ENCODE measurements at places on chromosomes 6 and 20. TPM values are rescaled to one million over a fixed set of nuclear protein-coding genes. Genes with fewer than 3 reads are reported as not detected.

- DNase-seq: no peak
Observed at GRCh38 chr6:166687879-166688205, 60.8 kb upstream of the RPS6KA2 start.

The PSMF1 gene
- 123 TPM for total RNA-seq

- no peak for DNase-seq
Observed at GRCh38 chr20:11249683-11250082, 575.9 kb upstream of the JAG1 start.

DNA sequence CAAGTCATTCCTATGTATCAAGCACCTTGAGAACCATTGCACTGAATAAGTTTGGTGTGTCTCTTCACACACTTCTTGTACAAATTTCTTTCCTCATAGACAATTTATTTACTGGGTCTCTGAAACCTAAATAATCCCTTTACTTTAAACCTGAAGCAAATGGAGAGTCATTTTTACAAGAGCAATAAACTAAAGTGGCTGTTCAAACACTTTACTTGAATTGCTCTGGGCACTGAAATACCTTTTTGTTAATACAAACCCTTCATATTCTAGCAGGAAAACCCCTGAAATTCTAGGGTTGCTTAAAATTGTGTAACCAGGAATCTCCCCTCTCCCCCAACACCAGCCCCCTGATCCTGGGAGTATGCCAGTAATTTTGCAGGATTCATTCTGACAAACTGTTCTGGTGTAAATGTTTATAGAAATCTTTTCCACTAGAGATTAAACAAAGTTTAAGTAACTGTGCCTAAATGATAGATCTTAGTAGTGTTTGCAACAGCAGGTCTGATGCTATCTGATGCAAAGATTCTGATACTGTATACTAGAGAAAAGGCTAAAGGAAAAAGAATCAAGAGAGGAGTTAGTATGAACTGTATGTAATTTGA is 13.4 kb downstream of the RSPO3 start:
- no peak for DNase-seq

DNA sequence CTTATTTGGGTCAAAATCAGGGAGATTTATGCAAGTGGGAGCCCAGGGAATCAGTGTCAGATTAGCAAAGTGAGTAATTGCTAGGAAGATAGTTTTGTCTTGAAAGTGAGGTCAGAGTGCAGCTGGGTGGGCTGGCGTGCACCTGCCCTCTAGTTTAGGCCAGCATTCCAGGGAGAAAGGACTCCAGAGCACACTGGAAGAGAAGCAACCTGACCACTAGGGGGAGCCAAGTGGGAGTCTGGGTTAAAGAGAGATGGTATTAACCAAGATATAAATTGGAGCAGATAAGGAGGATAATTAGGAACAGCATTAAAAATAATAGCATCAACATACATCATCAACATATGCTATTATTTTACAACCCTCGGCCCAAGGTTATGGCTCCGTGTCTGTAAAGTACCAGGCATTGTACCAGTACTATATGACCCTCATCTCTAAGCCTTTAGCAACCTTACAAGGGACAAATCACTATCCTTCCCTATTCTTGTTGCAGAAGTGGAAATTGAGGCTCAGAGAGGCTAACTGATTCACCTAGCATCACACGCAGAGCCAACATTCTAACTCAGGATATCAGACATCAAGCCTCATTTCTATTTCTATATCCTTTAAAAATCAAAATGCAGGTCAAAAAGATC is 57.8 kb downstream of the SLC2A10 start:
- DNase-seq: no peak

DNA sequence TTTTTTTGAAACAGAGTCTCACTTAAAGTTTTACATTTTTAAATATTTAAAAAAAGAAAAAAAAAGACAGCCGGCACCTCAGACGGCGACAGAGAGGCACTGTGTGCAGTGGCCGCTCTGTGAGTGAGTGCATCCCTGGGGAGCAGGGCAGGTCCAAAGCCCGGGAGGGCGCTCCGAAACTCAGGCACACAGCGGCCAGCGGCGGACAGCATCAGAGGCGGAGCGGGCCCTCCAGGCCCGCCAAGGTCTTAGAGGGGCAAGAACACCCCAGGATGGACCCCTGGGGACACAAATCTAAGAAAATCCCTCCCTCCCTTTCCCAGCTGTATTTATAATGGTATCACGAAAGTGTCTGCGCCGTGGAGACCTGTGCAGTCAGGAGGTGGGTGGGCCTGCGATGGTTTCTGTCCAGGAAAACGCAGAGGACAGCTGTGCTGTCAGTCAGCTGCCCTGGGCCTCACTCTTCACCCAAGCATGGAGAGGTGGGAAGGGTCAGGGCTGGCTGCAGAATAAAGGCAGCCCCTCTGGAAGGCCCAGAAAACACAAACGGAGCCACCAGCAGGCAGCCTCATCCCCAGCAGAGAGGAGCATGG is 43.8 kb downstream of the TAF4 start:
- no peak for DNase-seq

- no peak for DNase-seq
Observed at GRCh38 chr6:112188906-112189305, 65.5 kb downstream of the LAMA4 start.

The KCNK5 gene
- 0.83 TPM for total RNA-seq

DNA sequence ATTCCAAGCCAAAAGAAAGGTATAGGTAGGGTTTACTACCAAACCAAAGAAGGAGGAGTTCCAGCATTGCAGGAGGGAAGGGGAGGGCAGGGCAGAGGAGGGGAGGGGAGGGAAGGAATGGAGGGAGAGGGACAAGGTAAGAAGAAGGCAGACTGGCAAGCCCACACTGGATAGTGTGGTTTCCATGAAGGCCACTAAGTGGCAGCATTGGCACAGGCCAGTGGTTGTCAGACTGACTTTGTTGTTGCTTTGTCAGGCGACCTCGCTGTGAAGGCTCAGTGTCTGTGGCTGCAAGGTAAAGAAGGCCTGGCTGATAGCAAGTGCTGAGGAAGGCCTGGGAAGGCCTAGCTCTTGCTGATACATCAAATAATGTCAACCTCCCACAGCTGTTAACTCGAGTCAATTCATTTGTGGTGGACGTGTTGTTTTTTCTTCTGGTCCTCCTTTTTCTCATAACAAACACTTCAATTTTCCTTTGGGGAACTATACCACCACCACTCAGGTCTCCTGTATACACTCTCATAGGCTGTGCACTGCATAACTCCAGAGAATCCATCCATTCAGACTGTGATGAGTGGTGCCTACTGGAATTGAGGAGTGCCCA is 7.7 kb upstream of the ZNF334 start:
- peak; percentile 43 for DNase-seq

GRCh38 chr6:36840432-36841403 is 1.5 kb upstream of the CPNE5 start:
- DNase-seq: peak; percentile 59

- DNase-seq: no peak
Observed at GRCh38 chr6:126657561-126658175, 317.8 kb downstream of the CENPW start.

GRCh38 chr20:63056236-63057170 is 49.7 kb upstream of the BHLHE23 start:
- DNase-seq: peak; percentile 34

DNA sequence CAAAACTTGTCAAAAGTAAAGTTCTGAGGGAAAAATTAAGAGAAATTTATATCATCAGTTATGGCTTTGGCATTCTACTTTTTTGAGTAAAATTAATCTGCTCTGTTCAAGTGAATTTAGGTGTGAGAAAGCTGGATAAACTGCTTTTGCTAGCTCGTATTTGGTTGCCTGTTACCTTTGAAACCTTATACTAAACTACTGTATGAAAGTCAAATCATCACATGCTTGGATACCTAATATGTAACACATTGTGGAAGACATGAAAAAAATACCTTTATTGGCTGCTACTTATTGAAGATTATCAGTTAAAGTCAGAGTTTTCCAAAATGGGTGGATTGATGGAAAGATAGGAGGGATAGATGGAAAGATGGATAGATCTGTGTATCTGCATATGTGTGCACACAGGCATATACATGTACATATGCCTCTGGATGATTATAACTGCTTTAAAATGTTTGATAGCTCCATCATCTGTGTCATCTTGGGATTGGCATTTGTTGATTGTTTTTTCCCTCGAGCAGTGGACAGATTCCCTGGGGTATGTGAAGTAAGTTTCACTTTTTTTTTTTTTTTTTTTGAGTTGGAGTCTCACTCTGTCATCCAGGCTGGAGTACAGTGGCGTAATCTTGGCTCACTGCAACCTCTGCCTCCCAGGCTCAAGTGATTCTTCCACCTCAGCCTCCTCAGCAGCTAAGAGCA is 24.3 kb downstream of the SCAF8 start:
- no peak for DNase-seq

The KCNQ5 gene
- 4.2 TPM for total RNA-seq

GRCh38 chr20:63738687-63739129 is 868 bp upstream of the SLC2A4RG start:
- peak; percentile 63 for DNase-seq
